WERI-Rb-1 (cell line): ENCODE measurements at places on chromosomes 16 and 17.

GRCh38 chr16:85238233-85238647 lies 126.0 kb upstream of the CIBAR2 start:
- no peak for DNase-seq

DNA sequence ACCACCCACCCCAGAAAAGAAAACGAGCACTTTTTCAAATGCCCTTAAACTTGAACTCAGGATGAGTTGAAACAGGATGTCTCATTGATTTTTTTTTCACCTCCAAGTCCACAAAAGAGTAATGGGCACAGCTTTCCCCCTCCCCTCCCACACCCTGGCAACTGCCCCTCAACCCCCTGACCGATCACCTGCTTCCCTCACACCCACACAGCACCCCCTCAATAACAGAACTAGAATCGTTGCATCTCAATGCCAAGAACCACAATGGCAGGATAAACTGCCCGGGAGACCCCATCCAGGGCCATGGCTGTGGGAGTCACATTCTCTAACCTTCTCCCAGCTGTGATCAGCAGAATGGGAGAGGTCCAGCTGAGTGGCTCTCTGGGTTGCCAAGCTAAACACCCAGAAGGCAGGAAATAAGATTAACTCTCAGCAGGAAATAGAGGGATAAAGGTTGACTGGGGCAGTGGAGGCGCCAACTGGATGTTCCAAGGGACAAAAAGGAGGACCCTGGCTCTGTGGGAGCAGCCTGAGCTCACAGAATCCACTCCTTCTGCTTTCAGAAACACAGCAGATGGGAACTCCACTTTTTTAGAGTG lies 128.0 kb upstream of the SDK2 start:
- DNase-seq, result peak; percentile 76

- no peak for DNase-seq
Measured at GRCh38 chr16:86467490-86467889, 42.8 kb upstream of the FOXF1 start.

DNA sequence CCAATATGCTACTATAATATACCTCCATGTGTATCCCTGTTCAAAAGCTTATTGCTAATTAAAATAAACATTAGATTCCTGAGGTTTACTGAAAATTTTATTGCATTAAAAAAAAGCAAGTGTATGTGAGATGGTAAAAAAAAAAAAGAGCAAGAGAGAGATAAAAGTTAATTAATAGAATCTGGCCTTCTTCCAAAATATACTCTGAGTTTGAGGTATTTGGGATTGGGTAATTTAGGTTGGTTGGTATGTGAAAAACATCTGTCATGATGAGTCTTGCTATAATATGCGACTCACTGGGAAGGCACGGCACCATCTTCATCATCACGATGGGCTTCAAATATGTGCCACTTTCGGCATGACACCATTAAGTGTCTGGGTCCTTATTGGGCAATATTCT lies 711.1 kb upstream of the SOX9 start:
- DNase-seq, result no peak

DNA sequence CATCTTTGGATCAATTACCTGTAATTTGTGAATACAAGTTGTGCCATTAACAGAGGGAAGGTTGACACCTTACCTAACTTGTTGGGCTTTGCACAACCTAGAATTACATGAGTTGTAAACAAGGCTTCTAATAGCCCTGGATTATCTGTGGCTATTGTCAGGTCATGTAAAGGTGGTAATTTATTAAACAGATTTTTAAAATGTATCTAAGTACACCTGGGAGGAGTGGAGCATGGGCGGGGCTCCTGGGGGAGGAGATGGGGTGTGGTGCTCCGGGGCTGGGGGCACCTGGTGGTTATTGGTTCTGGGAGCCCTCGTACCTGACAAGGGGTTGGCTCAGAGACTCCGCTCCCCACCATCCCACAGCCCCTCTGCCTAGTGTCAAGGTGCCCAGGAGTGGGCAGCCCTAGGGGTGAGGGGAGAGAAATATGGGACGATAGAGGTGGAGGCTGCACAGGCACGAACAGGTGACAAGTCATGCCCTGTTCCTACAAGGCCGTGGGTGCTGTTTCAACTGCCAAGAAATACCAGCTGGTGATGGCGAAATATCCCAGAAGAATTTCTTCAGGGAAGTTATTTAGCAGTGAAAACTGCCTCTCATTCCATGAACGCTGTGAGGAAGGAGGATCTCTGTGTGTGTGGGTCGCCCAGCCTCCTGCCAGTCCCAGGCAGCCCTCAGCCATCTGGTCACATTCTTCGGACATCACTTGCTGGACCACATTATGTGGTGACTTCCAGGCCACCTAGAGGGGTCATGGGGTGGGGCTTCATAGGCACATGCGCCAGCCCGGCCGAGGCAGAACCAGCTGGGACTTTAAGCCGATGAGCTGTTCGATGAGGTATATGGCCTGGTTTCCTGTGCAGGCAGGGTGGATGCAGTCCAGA lies 55.5 kb upstream of the IRX3 start:
- DNase-seq, result no peak

DNA sequence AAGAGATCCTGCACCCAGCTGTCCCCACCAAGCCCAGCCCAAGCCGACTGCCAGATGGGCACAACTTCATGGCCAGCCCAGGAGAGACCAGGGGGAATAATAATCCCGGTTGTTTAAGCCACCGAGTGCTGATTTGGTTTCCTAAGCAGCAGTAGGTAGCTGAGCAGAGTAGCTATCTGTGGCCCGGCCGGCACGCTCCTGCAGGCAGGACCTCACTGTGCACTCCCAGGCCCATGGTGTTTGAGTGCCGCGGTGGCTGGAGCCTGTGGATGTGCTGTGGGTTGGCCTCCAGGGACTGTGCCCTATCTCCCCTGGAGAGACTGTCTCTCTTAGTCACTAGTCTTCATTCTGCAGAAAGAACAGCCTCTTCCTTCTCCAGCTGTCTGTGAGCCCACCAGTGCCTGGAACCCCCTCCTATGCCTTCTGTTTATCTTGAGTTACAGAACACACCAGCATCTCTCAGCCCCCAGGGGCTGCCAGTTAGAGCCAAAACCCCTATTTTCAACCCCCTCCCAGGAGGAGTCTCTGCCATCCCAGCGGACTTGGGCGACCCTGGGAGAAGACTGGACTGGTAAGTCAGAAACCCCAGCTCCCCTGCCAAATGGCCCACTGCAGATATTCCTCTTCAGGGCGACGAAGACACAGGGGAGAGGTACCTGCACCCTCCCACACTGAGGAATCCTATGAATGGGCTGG lies 152.0 kb downstream of the SDK2 start:
- peak; percentile 39 for DNase-seq
